ENCODE measurements at places on chromosomes 3 and 15. TPM values are rescaled to one million over a fixed set of nuclear protein-coding genes. Genes with fewer than 3 reads are reported as not detected.

DNA sequence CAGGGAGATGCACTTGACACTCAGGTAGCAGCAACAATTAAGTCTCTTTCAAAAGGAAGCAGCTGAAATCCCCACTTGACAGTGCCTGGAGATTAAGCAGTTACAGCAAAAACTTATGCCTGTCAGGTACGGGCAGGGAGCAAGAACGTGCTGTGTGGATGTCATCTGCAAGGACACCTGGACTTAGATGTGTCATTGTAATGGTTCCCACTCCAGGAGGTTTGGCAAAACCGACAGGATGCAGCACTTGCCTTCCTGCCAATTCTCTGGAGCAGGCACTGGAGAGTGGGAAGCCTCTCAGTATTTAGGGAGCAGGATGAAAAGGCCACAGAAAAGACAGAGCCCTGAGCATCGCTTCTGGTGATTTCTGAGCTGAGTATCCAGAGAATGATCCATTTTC lies 292.4 kb downstream of the PDCD6IP start:
- DNase-seq: no peak

DNA sequence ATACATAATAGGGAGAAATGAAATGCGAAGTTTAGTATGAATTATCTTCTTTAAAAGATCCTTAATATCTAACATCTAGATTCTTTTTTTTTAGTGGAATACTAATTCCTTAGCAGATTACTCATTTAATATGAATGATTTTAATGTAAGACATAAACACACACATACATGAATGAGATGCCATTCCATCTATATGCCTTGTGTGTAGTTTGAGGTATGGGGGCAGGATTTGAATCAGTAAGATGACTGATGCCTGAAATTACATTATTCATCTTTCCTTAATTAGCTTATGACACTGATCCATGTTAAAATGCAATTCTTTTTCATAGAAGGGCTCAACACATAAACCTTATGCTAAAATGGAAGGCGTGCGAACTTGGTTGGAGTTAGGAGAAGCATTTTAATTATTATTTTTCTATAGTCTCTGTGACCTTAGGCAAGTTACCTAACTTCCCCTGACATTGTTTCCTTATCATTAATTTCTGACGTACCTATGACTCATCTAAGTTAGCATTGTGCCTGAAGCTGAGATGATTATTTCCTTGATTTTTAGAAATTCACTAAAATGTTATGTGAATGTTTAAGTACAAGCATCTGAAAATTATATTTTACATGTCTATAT lies 10.8 kb upstream of the BNIP2 start:
- no peak for DNase-seq

- no peak for DNase-seq
Measured at GRCh38 chr3:94374439-94375161, 311.7 kb downstream of the NSUN3 start.

Gene HYKK
- 3.2 TPM for total RNA-seq

Gene TNFSF10
- total RNA-seq: not detected
